ENCODE measurements at places on chromosomes 12 and 14. TPM values are rescaled to one million over a fixed set of nuclear protein-coding genes. Genes with fewer than 3 reads are reported as not detected.

PDZRN4 gene
- 0.22 TPM for total RNA-seq

DIO2 gene
- 7.2 TPM for total RNA-seq

POTEM gene
- not detected for total RNA-seq

SRRM4 gene
- 0.42 TPM for total RNA-seq

NRIP2 gene
- 1.1 TPM for total RNA-seq

LHX5 gene
- not detected for total RNA-seq

ADCY4 gene
- 26.5 TPM for total RNA-seq

KRT83 gene
- not detected for total RNA-seq

TUBA1A gene
- total RNA-seq = 69.9 TPM

C12orf42 gene
- not detected for total RNA-seq

WSCD2 gene
- total RNA-seq = 0.45 TPM

- no peak for DNase-seq
These were observed 106.5 kb upstream of the PRKD1 start for GRCh38 chr14:30034152-30034551.

GRCh38 chr12:3304436-3305165, 186.4 kb upstream of the PRMT8 start:
- no peak for DNase-seq

GRCh38 chr12:117742721-117743120, 226.1 kb downstream of the KSR2 start:
- no peak for DNase-seq

DNA sequence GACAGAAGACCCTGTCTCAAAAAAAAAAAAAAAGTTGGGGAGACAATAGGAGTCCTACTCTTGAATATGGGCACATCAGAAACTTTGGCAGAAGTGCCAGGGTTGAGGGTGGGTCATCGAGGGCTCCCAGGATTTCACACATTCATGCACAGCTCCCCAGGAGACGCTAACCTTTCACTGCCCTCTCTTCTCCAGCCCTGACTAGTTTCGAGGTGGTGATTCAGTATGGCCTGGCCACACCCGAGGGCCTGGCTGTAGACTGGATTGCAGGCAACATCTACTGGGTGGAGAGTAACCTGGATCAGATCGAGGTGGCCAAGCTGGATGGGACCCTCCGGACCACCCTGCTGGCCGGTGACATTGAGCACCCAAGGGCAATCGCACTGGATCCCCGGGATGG, 29.4 kb upstream of the LRP1-AS start:
- DNase-seq = no peak

GRCh38 chr12:12821975-12822374, 8.8 kb downstream of the DDX47 start:
- DNase-seq = no peak

GRCh38 chr12:57430112-57430930, 522 bp downstream of the R3HDM2 start:
- peak; percentile 75 for DNase-seq

DNA sequence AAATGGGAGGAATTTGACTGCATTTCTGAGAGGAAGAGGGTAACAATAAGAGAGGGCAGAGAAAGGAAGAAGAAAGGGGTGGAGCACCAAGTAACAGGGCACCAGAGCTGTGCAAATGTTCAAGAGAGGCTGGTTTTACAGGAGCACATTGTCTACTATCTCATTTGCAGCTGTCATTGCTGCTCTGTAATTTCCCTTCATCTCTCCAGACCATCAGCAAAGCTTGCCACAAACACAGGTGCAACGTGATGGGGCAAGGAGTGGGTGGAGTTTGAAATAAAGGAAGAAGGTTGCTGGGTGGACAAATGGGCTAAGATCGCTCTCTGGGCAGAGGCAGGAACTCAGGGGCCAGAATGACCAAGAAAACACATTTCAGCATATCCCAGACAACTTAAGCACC, 47.9 kb upstream of the PLEKHG6 start:
- DNase-seq = no peak

- no peak for DNase-seq
These were observed 115.4 kb upstream of the VRK1 start for GRCh38 chr14:96681829-96682228.

GRCh38 chr14:95547272-95547625, 12.4 kb downstream of the GLRX5 start:
- no peak for DNase-seq

GRCh38 chr12:67925077-67925476, 64.2 kb upstream of the IFNG-AS1 start:
- DNase-seq = no peak

DNA sequence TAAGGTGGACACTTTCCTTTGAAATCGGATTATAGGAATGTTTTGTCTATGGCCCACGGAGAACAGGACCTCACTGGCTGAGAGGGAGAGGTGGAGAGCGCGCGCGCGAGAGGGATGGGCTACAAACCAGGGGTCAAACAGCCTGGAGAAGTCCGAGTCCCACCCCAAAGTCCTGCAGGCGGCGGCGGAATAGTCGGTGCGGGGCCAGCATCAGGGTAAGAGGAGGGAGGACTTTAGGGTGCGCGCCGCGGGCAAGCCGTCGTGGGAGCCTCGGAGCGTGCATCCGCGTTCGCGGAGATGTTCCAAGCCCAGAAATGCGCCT, 3.3 kb upstream of the HOXC8 start:
- no peak for DNase-seq

- no peak for DNase-seq
These were observed 36.3 kb downstream of the PPP2R3C start for GRCh38 chr14:35085441-35085840.
